Left lung (tissue), 14 donors: ENCODE measurements at places on chromosomes 5 and 9. TPM values are rescaled to one million over a fixed set of nuclear protein-coding genes. Genes with fewer than 3 reads are reported as not detected.

TIMD4 gene
- polyA plus RNA-seq: not detected

NRARP gene
- polyA plus RNA-seq: 8.6 TPM

B4GALT1 gene
- polyA plus RNA-seq: 75.2 TPM

KIF24 gene
- polyA plus RNA-seq: 6.4 TPM

ARID3C gene
- not detected for polyA plus RNA-seq

NR3C1 gene
- polyA plus RNA-seq: 71.6 TPM

TMC1 gene
- polyA plus RNA-seq: 0.81 TPM

WWC1 gene
- polyA plus RNA-seq: 87.9 TPM
